ENCODE measurements at places on chromosomes 7 and 10.

- no peak for DNase-seq
Measured at GRCh38 chr7:2154831-2155230, 77.9 kb downstream of the MAD1L1 start.

DNA sequence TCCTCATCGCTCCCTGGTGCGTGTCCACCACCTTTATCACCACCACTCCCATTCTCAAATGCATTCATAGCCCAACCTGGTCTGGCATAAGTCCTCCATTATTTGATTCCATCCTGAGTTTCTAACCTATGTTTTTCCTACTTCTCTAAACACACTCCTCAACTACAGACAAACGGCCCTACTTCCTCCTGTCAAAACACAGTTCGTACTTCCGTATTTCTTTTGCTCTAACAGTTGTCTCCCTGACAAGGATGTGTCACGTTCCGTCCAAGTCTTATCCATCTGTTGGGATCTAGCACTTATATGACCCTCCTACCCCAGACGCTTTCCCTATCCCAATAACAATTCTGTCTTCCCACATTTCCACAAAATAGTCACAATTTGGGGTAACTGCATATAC lies 46.8 kb downstream of the DOCK4 start:
- no peak for DNase-seq

DNA sequence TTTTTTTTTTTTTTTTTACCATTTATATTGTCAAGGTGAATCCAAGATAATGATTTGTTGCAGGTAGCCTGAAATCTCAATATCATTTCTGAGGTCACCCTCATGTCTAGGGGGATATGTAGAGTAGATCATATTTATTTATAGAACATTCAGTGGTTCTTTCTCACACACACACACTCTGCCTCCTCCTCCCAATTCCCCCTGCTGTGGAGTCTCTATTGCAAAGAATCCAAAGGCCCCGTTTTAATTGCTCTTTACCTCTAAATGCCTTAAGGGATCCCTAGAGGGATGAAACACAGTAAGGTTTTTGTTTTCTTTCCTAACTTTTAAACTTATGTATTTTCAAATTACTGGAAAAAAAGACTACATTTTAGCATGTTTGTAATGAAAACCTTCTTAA lies 170.0 kb downstream of the PRKG1 start:
- no peak for DNase-seq

- no peak for DNase-seq
Measured at GRCh38 chr10:96325719-96326373, 21.6 kb downstream of the DNTT start.

GRCh38 chr10:58275908-58276307 lies 6.9 kb downstream of the CISD1 start:
- DNase-seq, result no peak

GRCh38 chr7:43639858-43640491 lies 57.1 kb downstream of the STK17A start:
- peak; percentile 94 for DNase-seq

DNA sequence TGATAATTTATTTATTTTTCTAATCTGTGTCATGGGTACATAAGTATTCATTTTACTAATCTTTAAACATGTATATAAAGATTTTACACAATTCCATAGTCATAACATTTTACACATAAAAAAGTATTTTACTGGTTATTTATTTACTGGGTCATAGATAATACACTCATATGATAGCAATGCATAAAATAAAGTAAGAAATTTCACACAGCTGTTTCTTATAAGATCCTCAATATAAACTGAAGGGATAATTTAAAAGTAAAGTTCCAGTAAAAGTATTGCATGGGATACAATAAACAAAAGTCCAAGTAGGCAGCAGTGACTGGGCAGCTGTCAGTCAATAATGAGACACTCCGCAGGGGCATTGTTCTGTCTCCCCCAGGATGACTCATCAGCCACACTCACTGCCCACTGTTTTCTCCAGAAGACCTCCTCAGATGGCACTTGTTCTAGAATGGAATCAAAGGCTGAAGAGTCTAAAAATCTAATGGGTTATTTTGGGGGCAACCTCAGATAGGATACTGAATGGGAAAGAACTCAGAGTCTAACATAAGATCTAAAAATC lies 32.7 kb downstream of the DPY19L1 start:
- DNase-seq, result peak; percentile 3

DNA sequence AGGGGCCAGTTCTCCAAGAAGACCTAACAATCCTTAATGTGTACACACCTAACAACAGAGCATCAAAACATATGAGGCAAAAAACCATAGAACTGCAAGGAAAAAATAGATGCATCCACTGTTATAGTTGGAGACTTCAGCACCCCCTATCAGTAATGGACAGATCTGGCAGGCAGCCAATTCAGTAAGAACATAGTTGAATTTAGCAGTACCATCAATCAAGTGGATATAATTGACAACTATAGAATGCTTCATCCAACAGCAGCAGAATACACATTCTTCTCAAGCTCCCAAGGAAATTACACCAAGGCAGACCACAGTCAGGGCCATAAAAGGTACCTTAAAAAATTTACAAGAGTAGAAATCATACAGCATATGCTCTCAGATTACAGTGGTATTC lies 42.2 kb downstream of the POLL start:
- DNase-seq, result peak; percentile 3

GRCh38 chr7:42074076-42074475 lies 162.9 kb downstream of the GLI3 start:
- no peak for DNase-seq

GRCh38 chr7:100247152-100247757 lies 27.5 kb downstream of the PVRIG start:
- peak; percentile 79 for DNase-seq

- DNase-seq, result no peak
Measured at GRCh38 chr10:34193931-34194626, 621.0 kb downstream of the PARD3 start.

- no peak for DNase-seq
Measured at GRCh38 chr10:95253007-95253406, 37.8 kb downstream of the PDLIM1 start.

DNA sequence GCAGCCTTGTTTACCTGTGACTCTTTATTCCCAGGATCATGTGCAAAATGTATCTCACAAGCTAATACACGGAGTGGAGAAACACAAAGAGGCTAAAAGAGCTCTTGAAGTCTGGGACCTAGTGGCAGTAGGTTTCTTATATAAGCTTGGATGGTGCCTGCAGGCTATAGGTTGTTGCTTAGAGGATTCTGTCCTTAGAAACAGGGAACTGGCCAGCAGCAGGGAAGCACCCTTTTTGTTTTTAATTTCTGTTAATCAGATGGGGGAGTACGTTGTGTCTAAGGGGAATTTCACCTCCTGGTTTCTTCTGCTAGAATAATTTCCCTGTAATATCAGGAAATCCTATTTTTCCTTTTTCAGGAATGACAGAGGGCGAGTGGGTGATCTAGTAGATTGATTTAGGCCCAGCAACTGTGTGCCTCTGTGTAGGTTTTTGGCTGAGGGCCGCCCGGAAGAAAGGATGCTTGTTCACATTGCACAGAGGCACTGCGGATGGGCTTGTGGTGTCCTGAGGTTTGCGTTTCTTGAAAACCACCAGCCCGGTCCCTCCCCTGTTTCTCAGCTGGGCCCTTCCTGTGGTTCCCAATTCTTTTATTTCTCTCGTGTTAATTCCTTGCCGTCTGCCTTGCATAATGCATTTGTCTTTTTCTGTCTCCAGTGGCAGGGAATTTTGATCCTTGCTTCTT lies 158.0 kb downstream of the CAMK1D start:
- no peak for DNase-seq

- DNase-seq, result no peak
Measured at GRCh38 chr7:13702251-13702650, 287.2 kb downstream of the ETV1 start.

DNA sequence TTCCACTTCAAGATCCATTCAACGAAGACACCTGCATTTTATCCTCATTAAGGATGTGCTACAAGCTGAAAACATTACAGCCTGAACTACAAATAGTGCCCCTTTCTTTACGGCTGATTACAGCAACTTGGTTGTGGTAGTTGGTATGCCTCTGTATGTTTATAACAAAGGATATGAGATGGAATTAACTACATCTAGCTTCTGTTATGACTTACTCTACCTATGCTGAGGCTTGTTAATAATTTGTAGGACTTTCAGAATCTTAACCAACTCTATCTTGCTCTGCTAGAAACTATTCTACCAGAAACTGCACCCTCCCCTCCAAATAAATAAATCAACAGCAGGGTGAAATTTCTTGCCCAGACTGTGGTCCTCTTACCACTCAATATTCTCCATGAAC lies 448.1 kb downstream of the GRM8 start:
- DNase-seq, result no peak

GRCh38 chr7:142498364-142498763 lies 240.5 kb upstream of the PRSS58 start:
- no peak for DNase-seq

DNA sequence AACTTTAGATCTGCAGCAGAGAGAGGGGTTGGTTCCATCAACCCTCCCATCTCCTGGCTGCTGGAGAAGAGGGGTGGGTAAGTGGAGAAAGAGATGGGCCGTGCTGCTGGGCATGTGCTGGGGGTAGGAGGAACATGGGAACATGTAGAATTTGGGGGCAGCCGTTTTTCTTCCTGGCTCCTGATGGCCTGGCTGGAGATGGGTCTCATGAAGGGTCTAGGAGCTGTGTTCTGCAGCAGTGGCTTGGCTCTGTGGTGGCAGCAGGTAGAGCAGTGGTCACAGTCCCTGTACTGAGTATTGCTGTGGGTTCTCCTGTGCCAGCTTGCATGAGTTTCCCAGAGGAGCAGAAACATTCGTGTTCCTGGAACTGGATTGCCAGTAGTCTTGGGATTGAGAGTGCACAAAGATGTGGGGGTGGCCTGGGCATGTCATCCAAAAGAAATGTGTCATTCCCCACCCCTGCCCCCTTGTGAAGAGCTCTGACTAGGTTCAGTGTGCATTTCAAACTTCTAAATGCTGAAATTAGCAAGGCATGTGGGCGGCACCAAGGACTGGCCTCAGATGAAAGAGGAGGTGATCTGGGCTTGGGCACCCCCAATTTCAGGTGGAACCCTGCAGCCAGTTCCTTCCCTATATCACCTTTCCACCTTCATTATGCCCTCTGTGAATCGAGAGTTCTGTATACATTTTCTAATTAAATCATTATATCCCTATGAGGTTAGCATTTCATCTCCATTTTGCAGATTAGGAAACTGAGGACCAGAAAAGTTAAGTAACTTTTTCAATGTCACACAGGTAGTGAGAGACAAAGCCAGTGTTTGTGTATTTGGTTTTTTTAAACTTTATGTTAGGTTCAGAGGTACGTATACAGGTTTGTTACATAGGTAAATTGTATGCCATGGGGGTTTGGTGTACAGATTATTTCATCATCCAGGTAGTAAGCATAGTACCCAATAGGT lies 2.1 kb downstream of the CHST3 start:
- no peak for DNase-seq

DNA sequence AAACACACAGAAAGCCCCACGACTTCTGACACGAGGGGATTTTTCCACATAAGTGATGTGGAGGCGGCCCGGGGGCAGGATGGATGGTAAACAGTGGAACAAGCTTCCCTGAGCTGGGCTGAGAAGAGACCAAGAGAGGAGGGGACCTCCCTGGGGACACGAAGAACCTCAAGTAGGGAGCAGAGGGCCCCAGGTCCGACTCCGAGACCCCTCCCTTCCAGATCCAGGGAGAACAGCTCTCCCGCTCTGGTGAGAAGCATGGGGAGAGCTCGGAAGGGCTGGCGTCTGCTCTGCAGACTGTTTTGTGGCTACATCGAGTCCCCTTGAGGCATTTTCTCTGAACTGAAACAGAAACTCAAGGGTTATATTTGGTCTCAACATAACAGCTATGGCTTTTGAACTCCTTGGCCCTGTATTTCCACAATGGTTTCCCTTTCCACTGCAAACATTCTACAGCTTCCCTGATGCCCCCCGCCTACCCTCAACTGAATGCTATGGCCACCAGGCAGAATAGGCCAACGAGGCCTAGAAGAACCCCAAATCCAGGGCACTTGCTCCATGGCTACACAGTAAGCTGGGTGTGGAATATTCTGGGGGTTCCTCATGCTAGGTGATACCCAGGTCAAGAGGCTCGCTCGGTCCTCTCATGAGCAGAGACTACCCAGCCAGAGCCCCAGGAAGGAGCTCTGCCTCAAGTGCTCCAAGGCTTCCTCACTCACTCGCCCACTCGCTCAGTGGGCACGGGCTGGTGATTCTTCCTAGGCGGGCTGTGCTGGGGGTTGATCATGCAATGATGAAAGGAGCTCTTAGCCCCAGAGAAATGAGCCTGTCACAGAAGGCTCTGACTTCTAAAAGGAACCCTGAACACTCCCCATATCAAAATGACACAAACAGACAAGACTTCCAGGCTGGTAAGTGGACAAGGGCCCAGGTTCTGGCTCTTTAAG lies 47.5 kb downstream of the FAM53B start:
- no peak for DNase-seq

- DNase-seq, result no peak
Measured at GRCh38 chr10:48554246-48554645, 50.6 kb downstream of the ARHGAP22 start.

- DNase-seq, result peak; percentile 73
Measured at GRCh38 chr10:124703778-124704427, 40.3 kb downstream of the FAM53B start.

DNA sequence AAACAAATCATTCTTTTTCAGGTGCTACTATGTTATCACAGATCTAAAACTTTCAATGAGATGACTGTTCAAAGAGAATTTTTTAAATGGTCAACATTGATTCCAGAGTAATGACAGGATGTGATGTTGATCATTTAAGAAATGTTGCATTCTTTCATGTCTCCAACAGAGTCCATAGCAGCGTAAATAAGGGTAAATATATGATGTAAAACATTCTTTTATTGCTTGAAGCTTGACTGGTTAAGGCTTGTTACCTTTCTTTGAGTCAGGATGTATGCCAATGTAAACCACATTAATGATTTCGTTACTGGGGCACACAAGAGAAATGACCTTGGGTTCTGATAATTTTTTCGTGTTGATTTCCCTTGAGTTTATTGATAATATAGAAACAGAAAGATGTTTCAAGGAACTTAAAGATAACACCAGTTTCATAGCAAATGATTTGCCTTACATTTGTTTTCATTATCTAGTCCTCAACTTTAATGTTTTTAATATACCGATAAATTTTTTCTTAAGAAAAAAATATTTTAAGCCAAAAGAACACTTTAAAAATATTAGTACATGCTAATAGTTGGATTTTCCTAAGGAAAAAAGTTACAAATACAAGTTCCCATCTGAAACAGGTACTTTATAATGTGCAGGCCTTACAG lies 3.5 kb downstream of the STK17A start:
- DNase-seq, result no peak

DNA sequence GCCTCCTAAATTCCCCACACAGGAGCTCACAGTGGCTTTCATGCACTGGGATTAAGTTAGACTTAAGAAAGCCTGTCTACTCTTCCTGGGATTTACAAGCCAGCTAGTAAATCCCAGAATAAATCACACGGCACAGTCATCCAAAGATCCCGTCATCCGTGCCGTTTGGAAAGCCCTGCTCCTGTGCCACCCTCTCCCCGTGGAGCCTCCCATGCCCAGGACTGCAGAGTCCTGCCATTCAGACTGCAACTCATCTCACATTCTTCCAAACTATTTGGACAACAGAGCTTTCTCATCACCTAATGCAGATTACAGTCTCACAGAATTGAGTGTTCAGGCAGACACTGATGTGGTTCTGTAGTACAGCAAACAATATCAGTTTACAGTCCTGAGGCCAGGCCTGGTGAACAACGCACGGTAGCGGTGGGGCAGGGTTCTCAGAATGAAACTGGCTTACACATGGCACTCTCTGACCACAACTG lies 166.5 kb downstream of the EGFR start:
- DNase-seq, result no peak

All from NCI-H2029 (cell line).